ENCODE measurements at places on chromosomes 6 and 20.
A peak's percentile ranks its signal among the peaks of the same experiment; 100 is the strongest.

- no peak for DNase-seq
Measured at GRCh38 chr6:143406673-143407072, 43.8 kb downstream of the ADAT2 start.

GRCh38 chr6:35297601-35298481, at the start of gene DEF6:
DEF6 (plus strand) TSS chr6:35297818; CDS start chr6:35297857, 39 bp downstream.
- DNase-seq = peak; percentile 91

DNA sequence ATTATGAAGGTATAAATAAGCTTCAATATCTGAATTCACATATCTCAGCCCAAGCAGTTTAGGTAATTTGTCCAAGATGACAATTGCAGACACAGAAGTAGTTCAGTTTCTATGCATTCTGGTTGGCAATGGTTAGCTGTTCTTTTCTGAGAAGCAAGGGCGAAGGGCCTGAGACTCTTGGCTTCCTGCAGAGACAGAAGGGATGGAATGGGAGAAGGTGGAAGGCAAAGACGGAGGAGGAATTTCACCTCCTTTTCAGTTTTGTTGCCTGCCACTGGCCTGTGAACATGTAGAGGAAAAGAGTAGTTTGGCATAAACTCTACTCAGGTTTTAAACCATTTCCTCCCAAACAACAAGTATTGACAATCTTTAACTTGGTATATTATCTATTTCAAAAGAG, 180.7 kb upstream of the HS3ST5 start:
- no peak for DNase-seq

GRCh38 chr20:36305602-36306551, at the start of gene DLGAP4:
DLGAP4 (plus strand) TSS chr20:36306339; CDS start chr20:36431718, 125,379 bp downstream.
- DNase-seq = no peak

DNA sequence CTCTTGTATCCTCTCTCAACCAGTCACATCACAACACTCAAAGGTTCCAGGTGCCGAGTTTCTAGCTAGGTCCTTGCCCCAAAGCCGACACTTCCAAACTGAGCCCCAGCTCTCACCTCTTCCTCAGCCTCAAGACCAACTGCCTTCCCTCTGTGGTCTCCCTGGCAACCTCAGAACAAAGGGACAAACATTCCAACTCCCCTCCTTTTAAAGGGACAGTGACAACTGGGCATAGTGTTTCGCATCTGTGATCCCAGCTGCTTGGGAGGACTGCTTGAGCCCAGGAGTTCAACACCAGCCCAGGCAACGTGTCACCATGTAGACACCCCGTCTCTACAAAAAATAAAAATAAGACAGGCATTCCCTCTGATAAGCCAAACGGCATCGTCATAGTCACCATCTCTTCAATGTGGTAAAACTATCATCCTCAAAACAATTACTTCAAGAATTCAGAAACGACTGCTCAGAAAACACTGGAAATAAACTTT, 11.3 kb downstream of the DIDO1 start:
- DNase-seq = no peak

- no peak for DNase-seq
Measured at GRCh38 chr6:129344379-129344778, 365.6 kb downstream of the ARHGAP18 start.

GRCh38 chr20:62762801-62763368, 33.4 kb upstream of the MRGBP start:
- DNase-seq = no peak

DNA sequence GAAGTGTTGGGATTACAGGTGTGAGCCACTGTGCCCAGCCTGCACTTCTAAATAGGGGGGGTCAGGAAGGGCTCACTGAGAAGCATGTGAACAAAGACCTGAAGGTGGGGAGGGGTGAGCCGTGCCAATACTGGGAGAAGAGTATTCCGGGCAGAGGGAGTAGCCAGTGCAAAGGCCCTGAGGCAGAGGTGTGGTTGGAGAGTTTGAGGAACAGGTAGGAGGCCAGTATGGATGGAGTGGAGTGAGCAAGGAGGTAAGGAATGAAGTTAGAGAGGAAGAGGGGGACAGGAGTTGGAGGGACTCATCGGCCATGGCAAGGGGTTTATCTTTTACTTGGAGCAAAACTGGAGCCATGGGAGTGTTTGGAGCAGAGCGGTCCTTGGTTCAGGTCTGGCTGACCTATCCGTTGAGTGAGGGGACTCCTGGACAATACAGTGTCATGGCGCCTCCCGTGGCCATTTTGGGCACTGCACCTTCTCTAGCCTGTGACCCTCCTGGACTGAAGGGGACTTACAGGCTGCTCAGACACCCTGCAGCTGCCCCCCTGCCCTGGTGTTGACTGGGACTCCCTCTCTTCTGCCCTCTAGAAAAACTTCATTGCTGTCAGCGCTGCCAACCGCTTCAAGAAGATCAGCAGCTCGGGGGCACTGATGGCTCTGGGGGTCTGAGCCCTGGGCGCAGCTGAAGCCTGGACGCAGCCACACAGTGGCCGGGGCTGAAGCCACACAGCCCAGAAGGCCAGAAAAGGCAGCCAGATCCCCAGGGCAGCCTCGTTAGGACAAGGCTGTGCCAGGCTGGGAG, 12.1 kb downstream of the FOXS1 start:
- peak; percentile 49 for DNase-seq

GRCh38 chr6:152091851-152092341, 284.4 kb downstream of the ESR1 start:
- no peak for DNase-seq

GRCh38 chr6:105757512-105758200, 328.5 kb upstream of the PRDM1 start:
- no peak for DNase-seq

- DNase-seq = no peak
Measured at GRCh38 chr20:40592941-40593340, 96.1 kb downstream of the MAFB start.

DNA sequence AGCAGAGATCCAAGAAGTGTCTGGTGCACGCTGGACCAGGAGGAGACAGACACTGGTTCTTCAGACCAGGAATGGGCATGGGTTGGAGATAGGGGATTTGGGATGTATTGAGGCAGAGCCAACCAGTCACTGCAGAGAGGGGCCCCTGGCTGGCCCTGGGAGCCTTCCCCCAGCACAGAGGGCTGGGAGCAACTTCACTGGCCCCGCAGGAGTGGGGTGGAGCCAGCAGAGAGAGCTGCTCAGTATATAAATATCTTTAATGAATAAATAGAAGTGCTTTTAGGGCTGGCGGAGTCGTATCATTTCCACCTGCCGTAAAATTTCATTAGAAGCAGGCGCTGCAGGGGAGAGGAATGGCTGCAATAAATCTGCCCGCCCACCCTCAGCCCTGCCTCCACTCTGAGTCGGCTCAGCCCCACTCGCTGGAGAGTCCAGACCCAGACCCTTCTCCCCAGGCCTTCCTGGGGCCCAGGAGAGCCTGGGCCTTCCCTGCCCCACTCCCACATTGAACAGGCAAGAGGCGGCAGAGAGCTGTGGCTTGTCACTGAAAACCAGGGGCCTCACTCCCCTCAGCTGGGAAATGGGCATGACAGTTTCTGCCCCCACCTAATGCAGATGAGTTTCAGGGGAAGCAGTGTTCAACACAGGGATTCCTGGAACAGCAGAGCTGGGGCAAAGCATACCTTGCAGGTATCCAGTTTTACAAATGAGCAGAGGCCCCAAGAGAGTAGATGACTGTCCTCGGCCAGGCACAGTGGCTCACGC, 23.9 kb upstream of the VSTM2L start:
- DNase-seq = no peak

DNA sequence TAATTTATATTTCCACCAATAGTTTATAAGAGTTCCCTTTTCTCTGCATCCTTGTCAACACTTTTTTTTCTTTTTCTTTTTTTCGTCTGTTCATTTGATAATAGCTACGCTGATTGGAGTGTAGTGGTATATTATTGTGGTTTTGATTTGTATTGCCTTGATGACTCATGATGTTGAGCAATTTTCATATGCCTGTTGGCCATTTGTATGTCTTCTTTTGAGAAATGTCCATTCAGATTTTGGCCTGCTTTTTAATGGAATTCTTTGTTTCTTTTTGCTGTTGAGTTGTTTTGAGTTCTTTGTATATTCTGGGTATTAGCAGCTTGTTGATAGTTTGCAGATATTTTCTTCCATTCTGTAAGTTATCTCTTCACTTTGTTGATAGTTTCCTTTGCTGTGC, 773.4 kb downstream of the KIF16B start:
- no peak for DNase-seq

DNA sequence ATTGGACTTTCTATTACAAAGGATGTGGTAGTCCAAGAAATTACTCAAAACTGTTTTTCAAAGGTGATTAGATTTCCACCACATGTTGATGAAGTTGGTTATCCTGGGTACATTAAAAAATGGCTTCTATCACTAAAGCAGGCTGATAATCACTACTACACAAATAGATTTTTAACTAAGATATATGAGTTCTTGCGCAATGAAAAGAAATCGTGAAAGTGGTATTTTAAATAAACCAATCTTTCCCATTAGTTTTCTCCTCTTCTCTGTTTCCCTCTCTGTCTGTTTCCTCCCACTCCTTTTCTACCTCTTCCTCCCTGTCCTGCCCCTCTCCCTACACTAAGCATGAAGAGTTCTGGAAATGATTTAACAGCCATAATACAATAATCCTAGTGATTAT, 487.9 kb upstream of the CITED2 start:
- no peak for DNase-seq

DNA sequence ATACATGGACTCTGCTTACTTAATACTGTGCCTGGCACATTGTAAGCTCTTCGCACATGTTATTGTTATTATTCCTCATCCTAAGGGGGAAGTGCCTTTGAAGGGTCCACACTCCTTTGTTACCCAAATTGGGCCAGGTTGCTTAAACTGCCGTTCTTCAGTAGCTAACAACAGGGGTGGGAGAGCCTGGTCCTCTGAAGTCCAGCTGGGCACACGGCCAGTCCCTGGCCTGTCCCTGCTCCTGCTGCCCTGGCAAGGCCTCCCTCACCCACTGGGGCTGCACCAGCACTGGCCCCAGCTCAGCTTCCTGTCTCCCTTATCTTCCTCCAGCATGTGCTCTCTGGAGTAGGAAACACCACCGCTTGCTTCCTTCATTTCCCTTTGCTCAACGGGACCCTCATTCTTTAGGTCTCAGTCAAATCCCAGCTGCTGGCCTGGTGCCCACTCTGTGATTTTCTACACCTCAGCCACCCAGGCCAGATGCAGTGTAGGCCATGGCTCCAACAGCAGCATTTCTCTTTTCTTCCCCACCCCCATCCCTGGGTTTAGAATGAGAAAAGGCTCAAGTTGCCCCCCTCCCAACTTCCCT, 5.5 kb upstream of the PROCR start:
- no peak for DNase-seq

GRCh38 chr6:2028457-2029038, 216.9 kb downstream of the GMDS start:
- no peak for DNase-seq

DNA sequence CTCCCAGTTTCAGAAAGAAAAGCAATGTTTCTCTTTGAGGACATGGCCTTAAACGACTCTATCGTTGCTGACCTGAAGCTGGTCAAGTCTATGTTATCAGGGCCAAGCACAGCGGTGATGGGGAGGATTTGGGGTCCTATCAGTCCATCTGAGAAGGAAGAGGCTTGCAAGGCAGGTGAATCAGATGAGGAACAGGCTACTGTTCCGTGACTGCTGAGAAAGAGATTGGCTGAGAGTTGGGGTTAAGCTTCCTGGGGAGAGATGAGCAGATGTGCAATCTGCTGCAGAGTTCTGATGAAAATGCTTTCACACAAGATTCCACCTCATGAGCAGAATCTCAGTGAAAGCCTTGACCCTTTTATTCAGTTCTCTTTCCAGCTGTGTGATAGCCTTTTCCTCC, 168.3 kb upstream of the STMND1 start:
- no peak for DNase-seq

DNA sequence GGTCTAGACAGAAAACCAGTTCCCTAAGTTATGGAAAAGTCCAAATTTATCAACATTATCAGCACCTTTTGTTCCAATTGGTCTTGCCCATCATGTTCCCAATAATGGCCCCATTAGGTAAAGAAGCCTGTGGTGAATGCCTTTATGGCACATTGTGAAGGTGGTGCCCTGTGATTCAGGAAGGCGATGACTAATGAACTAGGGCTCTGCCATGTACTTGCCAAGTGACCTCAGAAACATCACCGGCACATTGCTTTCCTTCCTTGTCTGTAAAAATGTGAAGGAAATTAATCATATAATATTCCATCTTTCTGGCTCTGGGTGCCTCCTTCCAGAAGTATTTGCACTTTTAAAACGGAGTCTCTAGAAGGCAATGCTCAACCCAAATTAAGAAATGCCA, 132.3 kb downstream of the UNC5CL start:
- no peak for DNase-seq

DNA sequence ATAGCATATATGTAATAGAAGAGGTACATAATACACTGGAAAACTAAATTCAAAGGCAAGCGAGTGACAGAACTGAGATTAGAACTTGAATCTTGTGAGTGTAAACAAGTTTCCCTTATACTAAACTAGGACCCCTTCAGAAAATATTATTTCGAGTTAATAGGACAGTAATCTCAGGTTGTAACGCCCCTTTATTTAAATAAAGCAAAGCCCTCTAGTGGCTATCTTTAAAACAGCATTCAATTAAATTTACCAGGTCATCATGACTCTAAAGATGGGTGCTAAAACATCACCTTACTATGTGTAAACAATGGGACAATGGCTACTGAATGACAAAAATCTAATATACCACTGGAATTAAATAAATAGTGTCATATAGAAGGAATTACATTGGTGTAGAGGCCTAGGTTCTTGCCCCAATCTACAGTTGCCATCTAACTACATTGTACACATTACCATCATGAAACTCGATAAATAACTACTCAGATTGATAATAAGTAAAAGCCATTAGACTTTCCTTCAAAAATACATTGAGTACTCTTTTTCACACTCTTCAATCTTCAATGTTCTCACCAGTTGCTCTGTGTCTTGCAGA, 255.4 kb upstream of the IRAK1BP1 start:
- no peak for DNase-seq

GRCh38 chr6:145887969-145888368, 73.4 kb upstream of the FBXO30 start:
- peak; percentile 47 for DNase-seq

All from CD4-positive, alpha-beta T cell treated with Interleukin-1 beta for 1 hour (primary cell).